Urothelium cell line (cell line): ENCODE measurements at places on chromosomes 2 and 18.

DNA sequence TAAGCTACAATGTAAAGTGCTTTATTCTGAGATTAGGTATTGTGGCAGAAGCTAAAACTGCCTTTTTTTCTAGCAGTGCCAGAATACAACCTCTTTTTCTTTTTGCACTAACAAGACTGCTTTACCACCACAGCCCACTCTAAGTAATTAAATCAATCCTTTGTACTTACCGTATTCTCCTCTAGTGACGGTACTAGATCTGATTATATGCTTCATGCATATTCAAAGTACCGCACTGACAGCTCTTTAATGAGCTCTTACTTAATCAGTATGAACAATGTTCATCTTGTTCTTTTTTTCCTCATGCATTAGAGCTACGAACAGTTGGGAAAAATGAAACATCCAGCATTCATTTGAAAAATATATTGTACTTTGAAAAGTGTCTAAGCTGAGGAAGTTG, 16.1 kb upstream of the OTX1 start:
- no peak for DNase-seq

- DNase-seq = no peak
Measured at GRCh38 chr2:63287956-63288355, 237.3 kb downstream of the OTX1 start.

DNA sequence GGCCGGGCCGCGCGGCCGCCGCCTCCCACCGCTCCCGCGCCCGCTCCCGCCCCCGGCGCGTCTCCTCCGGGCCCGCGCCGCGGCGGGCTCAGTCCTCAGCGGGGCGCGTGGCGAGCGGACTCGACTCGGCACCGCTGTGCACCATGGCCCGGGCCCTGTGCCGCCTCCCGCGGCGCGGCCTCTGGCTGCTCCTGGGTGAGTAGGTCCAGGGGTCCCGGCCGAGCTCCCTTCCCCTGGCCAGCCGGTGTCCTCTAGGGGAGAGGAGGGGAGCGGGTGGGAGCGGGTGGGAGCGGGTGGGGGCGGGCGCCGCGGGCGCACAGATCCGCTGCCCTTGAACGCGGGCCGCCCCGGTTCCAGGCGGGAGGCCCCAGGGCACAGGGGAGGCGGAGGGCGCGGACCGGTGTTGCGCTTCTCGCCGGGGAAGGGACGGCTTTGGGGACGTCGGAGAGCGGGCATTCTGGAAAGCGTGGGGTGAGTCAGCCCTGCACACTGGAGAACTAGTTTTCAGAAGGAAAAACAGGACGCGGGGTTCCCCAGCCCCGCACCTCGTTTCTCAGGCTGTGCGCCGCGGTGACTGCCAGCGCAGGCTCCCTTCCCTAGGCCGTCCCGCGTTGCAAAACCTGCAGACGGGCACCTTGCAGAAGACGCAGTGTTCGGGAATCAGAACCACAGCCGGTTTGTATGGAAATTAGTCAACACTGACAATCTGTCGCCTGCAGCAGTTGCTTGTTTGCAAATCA, at the start of gene RAMP1:
Gene RAMP1, plus strand, starts transcription at position 91 of the 740 bp plus-strand sequence. Its CDS starts 53 bp downstream, at position 144.
- no peak for DNase-seq

- no peak for DNase-seq
Measured at GRCh38 chr2:62383846-62384245, 122.1 kb downstream of the TMEM17 start.

- no peak for DNase-seq
Measured at GRCh38 chr2:65766768-65767267, 334.4 kb upstream of the SPRED2 start.

DNA sequence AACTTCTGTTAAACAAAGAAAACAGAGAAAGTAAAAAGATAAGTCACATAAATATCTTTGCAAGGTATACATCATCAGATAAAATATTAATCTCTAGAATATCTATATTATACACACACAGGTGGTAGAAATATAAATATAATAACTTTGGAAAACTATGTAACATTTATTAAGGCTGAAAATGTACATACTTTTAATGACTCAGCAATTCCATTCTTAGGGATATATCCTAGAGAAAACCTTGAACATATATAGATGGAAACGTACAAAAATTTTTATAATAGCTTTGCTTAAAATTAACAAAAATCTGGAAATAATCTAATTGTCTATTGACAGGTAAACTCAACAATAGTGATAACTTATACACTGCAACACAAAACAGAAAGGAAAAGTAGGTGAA, 381.3 kb downstream of the GPD2 start:
- no peak for DNase-seq

- no peak for DNase-seq
Measured at GRCh38 chr2:80292474-80292873, 12.1 kb downstream of the LRRTM1 start.

GRCh38 chr18:61929881-61930640, 37.3 kb upstream of the RNF152 start:
- DNase-seq = no peak

DNA sequence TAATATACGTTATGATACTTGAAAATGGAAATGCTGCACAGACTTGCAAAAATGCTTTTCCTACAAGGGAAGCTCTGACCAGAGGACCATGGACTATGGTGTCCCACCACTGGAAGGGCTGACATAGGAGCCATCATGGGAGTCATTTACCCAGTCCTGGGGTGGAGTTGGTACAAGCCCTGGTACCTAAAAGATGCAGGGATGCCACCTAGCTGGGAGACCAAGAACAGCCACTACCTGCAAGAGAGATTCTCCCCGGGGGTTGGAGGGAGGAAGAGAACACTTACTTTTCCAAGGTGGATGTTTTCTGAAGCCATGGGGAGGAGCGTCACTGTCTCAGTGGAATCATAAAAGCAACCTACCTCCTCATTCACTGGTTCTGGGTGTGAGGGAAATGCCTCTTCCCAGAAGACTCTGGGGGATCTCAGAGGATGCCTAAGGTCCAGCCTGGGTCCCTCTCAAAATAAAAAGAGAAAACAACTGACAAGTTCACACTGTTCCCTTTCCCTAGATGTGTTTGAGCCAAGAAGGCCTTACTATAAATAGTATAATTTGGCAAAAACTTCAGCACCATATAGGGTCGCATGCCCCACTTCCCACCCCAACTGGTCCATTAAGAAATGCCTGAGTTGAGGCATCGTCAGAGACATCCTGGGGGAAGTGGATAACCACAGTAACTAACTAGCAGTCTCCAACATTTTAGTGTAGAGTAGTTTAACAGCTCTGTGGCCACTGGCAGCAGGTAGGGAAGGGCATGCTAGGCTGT, 39.9 kb downstream of the REEP1 start:
- DNase-seq = no peak

DNA sequence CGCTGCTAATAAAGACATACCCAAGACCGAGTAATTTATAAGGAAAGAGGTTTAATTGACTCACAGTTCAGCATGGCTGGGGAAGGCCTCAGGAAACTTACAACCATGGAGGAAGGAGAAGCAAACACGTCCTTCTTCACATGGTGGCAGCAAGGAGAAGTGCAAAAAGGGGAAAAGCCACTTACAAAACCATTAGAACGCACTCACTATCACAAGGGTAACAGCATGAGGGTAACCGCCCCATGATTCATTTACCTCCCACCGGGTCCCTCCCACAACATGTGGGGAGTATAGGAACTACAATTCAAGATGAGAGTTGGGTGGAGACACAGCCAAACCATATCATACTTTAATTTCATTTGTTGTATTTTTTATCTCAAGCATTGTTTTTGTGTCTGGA, 67.5 kb downstream of the ATP9B start:
- DNase-seq = no peak

DNA sequence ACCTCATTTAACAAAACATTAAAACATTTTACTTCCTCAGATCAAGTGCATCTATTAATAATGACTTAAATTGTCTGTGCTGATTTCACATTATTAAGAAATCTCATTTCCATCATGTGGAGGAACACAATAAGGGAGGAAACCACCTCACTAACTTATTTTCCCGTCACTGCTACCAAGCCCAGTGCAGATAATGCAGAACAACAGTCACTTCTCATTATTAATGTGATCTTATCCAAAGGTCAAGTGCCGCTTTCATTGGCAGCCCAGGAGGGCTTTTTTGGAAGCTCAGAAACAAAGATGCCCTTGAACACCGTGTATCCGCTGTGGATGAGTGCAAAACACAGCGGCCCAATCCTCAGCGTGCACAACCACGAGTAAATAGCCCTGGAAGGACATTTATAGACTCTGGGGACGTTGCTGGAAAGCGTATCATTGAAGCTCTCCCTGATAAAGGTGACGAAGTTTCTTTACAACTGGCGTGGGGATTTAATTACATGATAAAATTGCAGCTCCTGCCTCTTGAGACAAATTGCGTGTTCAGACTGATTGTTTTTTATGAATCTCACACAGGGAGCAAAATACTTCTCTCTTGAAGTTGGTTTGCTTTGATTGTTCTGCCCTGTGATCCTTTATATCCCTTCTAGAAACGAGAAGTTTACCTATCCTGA, 13.2 kb downstream of the ASB18 start:
- DNase-seq = no peak

- no peak for DNase-seq
Measured at GRCh38 chr2:25402477-25402876, 60.8 kb upstream of the DNMT3A start.

DNA sequence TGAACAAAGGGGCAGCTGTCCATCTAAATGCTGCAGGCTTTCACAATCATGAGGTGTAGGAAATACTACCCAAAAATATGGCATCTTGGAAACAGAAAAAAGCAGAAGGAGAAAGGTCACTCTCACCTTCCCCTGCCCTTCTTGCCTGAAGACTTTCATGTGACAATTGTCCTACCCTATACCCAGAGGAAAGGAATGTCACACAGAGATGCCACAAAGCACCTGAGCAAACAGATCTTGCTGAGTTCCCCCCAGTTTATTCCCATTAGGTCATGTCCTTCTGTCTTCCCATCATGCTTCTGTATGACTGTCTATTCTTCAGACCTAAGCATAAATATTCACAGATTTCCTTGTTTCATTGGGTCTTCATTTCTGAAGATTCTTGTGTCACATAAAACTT, 116.6 kb upstream of the MSH6 start:
- DNase-seq = no peak

GRCh38 chr2:46769809-46770208, 145.8 kb downstream of the MCFD2 start:
- no peak for DNase-seq

- peak; percentile 77 for DNase-seq
Measured at GRCh38 chr2:164388511-164388910, 232.8 kb downstream of the GRB14 start.

- no peak for DNase-seq
Measured at GRCh38 chr2:101558740-101559525, 84.0 kb upstream of the RFX8 start.

DNA sequence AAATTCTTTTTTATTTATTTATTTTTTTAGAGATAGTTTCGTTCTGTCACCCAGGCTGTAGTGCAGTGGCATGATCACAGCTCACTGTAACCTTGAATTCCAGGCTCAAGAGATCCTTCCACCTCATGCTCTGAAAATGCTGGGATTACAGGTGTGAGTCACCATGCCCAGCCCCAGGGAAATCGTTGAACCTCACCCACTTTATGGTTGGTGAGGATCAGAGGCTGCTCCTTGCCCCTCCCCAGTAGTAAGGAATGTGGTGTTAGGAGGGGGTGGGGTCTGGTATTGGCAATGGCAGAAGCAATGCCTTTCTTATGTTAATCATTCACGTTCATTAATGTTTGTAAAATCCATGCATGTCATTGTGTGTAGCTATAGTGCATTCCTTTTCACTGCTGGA, 161.9 kb downstream of the SUCLG1 start:
- peak; percentile 71 for DNase-seq

DNA sequence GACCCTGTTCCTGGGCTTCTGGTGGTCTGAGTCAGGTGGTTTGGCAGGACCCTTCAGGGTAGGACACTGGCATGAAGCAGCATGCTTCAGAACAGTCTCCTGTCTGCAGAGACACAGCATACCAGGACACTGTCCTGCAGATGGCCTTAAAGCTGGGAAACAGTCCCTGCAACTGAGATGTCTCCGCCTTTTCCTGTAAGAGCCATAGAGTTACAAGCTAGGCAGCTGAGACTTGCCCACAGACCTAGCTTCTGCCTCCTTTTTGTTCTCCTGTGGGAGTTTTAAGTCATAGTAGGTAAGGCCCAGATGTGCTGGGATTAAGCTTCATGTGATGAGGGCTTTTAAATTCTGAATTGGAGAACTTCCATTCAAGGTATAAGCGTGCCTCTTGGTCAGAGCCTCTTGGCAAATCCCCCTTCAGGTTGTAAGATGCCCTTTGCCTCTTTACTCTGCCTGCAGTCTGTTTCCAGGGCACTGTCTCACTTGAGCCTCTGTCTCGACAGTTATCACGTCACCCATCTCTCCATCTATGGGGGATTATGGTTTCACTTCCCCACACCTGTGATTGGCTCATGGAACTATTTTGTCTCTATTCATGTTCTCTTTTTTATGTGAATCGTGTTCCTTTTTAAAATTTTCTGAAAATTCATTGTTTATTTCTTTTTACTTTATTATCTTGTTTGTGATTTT, 51.8 kb downstream of the COA5 start:
- DNase-seq = no peak

- DNase-seq = no peak
Measured at GRCh38 chr2:158750458-158751125, 44.5 kb upstream of the DAPL1 start.

DNA sequence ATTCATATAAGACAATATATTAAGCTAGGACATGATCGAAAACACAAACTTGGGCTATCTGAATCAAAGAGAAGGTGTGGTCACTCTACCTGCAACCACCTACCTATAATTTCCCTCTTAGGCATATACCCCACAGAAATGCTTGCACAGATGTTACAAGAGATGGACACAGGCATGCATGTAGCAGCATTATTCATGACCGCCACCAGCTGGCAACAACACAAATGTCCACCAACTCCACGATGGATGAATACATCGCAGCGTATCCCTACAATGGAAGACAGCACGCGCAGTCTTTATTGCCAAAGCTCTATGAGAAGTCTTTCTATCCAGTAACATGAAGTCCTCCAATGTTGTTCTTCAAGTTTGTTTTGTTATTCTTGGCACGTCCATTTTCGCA, 90.8 kb downstream of the ARL4C start:
- no peak for DNase-seq

DNA sequence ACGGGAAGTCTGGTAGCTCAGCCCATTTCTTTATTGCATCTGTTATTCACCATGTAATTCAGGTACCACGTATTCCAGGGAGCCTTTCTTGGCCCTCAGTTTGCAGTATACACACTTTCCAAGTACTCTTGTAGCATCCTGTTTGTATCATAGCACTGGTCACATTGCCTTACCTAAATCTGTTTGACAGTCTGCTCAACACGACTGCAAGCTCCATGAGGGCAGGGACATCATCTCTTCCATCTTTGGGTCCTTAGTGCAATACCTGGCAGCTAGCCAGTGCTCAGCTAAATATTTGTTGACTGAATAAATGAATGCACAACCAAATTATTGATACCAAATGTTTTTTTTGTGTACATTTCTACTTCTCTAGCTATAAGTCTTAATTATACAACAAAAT, 11.2 kb upstream of the IL18R1 start:
- DNase-seq = no peak
